Activated T-cell treated with anti-CD3 and anti-CD28 coated beads for 24 hours (primary cell): ENCODE measurements at places on chromosomes 3 and 15.

GRCh38 chr3:159443266-159443665, 545.4 kb upstream of the IL12A start:
- no peak for DNase-seq

DNA sequence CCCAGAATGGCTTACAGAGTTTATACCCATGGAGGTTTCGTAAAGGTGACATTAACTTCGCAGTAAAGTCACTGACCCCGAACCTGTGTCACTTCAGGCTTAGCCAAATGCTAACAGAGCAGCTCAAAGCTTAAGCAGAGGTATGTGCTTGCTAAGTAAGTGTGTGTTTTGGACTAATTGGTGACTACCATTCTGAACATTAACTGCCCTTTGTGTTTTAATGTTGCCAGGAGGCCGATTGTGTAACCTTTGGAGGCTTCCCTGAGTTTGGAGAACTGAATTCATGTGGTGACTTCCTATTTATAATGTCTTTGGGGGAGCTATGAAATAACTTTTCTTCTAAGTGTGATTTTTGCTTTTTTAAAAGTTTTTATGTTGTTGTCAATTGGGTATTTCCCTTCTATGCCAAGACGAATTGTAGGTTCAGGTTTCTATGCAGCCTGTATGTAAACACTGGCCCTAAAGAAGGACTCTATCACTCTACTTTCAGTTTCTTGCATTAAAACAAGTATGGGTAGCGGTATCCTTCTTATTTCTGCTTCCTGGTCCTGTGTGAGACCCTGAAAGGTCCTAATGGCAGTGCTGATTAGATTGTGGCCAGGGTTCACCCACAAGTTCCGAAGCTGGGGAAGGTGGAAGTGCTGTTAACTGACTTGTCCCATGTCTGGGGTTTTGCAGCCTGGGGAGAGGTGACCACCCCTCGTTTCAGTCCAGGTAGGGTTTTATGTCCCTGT, 86.3 kb downstream of the IGF1R start:
- DNase-seq = no peak

- DNase-seq = no peak
Observed at GRCh38 chr15:78107471-78107870, 15.1 kb downstream of the SH2D7 start.

- no peak for DNase-seq
Observed at GRCh38 chr15:82635798-82636197, 11.4 kb downstream of the CPEB1 start.

DNA sequence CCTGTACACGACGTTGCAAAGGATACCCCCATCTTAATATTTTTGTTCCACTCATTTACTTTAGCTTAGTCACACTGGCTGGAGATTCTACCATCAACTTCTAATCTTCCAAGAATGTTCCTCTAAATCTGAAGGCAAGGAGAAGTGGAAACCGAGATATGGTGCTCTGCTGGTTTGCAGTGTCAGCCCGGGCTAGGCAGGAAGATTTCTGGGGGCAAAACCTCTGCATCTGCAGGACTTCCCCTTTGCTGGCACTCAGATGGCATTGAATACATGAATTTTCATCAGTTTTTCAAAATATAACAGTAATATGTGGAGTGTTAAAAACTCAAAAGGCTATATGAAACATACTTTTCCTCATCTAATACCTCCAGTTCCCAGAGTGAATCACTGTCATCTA, 240.4 kb downstream of the RPLP1 start:
- no peak for DNase-seq

DNA sequence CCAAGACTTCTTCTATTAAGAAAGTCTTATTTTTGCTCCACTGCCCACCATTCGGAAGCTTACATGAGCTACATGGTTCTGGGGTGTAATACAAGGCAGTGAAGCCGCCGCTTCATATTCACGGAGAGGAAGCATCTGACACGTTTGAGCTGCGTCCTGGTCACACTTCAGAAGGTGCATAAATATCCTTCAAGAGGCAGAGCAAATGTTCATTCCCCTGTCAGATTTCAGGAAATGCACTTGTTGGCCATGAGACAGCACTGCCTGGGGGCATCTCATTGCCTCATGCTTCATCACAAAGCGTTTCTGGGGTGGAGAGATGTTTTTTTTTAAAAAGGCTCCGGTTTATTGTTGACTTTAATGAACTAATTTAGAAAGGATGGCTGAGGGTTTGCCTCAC, 119.9 kb downstream of the CADPS start:
- no peak for DNase-seq

DNA sequence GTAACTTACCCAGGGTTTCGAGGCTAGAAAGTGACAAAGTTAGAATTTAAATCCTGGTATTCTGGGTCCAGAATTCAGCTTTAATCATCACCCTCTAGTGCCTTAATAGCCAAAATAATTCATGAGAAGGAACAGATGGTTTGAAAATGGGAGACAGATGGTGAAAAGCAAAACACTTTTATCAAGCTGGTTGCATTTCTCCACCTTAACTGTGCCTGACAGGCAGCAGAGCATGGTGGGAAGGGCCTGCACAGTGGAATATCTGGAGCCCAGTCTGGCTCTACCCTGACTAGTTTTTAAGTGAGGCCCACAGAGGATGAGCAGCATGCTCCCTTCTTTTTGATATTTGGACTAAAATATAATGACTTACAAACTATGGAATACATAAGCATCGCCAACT, 35.6 kb upstream of the RASGRP1 start:
- DNase-seq = no peak

DNA sequence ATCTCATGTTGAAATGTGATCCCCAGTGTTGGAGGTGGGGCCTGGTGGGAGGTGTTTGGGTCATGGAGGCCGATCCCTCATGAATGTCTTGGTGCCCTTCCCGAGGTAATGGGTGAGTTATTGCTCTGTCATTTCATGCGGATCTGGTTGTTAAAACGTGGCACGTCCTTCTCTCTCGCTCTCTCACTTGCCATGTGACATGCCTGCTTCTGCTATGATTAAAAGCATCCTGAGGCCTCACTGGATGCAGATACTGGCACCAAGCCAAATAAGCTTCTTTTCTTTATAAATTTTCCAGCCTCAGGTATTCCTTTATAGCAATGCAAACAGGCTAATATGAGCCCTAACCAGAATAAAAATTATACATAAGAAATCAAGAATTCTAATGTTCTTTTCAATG, 31.7 kb upstream of the HACD2 start:
- DNase-seq = no peak

DNA sequence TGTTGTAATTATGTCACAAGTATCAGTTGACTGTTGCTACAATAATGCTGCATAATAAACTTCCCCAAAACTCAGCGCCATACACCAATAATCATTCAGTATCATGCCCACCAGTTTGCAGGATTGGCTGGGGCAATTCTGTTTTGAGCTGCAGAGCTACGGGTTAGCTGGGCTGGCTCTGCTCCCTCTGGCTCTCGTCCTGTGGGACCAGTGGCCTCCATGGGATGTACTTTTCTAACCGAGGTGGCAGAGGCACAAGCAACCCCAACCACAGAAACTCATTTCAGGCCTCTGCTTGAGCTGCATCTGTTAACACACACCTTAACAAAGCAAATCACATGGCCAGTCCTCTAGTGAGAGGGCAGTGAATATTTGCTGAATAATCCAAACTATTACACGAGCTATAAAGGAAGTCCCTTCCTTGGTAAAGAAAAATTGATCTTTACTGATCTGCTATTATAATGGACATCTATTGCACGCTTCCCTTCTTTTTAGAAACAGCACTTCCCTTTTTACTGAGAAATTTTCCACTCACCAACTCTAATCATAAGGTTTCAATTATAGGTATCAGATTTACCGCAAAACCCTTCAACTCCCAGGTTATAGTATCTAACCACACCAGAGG, 10.9 kb upstream of the BCL2A1 start:
- no peak for DNase-seq

DNA sequence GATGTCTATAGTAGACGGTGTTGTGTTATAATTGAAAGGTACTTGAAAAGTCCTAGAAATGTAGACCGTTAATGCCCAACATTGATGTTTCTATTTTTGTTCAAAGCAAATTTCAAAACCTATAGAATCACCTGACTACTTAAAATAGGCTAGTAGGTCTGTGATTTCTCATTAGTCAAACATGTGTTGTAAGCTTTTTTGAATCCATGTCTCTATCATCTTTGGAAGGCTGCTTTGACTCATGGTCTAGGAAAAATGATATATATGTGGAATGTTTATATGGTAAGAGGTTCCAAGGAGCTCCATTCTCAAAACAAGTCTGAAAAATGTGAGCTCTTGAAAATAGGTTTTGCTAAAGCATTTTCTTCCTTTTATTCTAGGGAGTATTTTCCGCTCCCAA, 375.3 kb downstream of the LPP start:
- no peak for DNase-seq

- no peak for DNase-seq
Observed at GRCh38 chr15:60411774-60412425, 14.1 kb upstream of the ANXA2 start.

GRCh38 chr3:156102267-156102931, 18.0 kb upstream of the KCNAB1 start:
- DNase-seq = no peak

DNA sequence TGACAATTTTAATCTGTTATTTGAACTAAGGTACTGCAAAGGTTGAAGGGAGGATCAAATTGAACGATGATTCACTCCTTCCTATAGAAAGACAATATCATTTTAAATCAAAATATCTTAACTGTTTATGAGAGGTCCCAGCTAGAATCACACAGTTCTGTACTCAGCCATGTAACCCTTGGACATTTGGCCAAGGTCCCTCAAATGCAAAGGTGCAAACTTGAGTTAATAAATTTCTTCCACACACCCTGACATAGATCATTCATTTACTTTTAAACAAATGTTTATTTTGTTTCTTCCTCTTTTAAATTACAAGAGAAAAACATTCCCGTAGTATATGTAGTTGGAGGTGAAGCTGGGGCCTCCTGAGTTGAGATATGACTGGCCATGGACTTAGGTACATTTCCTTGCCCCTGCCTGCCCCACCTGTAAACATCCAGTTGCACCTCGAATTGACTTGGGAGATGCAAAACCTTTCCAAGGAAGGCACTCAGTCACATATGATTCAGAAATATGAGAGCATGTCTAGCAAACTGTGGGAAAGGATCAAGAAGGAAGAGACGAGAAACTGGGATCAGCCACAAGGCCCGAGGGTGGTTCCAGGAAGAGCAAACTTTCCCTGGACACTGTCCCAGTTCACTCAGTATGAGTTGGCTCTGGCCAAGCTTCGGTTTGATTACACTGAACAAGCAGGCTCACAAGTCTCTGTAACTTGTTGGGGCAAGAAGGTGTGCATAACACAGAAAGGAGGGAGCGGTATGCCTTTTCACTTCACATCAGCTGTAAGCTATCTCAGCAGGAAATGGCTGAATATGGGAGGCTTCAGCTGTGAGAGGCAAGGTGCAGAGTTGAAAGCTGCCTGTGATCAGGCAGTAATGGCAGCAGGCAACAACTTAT, 6.7 kb downstream of the TNFSF10 start:
- DNase-seq = no peak

- DNase-seq = no peak
Observed at GRCh38 chr15:79922512-79923078, 25.8 kb upstream of the MTHFS start.

- no peak for DNase-seq
Observed at GRCh38 chr3:187792521-187792920, 47.3 kb upstream of the BCL6 start.

GRCh38 chr15:67066959-67067853, 1.8 kb downstream of the SMAD3 start:
- DNase-seq = no peak

- no peak for DNase-seq
Observed at GRCh38 chr3:104556372-104557078, 810.2 kb upstream of the ALCAM start.

GRCh38 chr3:65166531-65166930, 478.7 kb upstream of the ADAMTS9 start:
- DNase-seq = no peak

GRCh38 chr3:51391566-51392354, 675 bp downstream of the RBM15B start:
- no peak for DNase-seq

GRCh38 chr3:138940446-138940845, 6.5 kb downstream of the FOXL2 start:
- no peak for DNase-seq

DNA sequence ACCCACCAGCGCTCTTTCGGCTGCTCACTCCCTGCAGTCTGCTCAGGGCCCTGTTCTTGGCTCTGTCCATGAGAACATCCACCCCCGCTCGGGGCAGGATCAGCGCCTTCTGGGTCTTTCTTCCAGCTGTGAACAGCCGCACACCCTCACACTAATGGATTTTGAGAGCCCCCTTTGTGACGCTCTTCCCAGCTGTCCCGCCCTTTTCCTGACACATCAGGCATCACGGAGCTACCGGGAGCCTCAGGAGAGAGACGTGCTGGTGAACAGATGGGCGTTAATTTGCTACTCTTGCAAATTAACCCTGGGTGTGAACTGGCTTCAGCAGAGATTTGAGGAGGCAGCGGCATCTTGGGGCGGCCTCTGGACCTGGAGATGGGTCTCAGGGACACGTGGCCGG, 113.0 kb downstream of the TMEM266 start:
- DNase-seq = no peak

DNA sequence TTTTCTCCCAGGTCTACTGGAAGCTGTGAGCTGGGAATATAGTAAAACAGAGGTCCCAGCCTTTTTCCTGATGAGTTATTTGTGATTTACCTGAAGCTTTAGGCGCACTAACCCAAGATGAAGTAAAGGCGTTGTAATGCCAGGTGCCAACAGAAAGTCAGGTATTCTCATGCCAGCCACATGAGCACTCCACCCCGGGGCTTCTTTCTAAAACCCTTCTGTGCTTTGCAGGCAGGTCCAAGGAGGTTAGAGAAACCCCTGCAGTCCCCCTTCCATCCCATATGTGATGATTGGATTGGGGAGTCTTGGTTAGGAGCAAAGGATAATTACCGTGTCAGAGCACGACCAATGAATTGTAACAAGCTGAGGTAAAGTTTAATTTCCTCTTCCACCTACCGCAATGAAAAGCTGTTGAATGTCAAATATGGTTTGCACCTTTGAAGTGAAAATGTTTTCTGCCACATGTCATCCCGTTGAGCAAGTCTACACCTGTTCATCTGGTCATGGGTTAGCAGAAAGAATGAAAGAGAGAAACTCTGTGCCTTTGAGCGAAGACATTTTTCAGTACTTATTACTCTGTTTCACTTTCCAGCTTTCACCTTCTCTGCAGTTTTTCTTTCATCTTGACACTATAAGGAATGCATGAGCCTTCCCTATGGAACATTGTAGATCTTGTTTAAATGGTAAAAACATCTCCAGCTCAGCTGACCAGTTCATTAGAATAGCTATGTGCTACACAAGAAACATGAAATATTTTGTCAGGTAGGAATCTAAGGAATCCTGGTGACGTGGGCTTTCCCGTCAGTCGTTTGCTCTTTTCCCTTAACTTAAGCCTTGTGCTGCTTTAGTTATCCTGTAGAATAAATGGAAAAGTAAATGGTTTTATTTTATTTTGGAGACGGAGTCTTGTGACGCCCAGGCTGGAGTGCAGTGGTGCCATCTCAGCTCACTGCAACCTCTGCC, 204.6 kb upstream of the IL12A start:
- no peak for DNase-seq
